ENCODE measurements at places on chromosomes 2 and 18. TPM values are rescaled to one million over a fixed set of nuclear protein-coding genes. Genes with fewer than 3 reads are reported as not detected.

Gene GPR17
- not detected for total RNA-seq

Gene ASB18
- total RNA-seq = not detected

Gene SCN7A
- total RNA-seq = 16.4 TPM

Gene UGT1A4
- not detected for total RNA-seq

Gene RSAD2
- total RNA-seq = 0.50 TPM

All from smooth muscle cell of trachea (primary cell).